ENCODE measurements at places on chromosomes 4 and X. TPM values are rescaled to one million over a fixed set of nuclear protein-coding genes. Genes with fewer than 3 reads are reported as not detected.

The ASMT gene
- 0.63 TPM for total RNA-seq

DNA sequence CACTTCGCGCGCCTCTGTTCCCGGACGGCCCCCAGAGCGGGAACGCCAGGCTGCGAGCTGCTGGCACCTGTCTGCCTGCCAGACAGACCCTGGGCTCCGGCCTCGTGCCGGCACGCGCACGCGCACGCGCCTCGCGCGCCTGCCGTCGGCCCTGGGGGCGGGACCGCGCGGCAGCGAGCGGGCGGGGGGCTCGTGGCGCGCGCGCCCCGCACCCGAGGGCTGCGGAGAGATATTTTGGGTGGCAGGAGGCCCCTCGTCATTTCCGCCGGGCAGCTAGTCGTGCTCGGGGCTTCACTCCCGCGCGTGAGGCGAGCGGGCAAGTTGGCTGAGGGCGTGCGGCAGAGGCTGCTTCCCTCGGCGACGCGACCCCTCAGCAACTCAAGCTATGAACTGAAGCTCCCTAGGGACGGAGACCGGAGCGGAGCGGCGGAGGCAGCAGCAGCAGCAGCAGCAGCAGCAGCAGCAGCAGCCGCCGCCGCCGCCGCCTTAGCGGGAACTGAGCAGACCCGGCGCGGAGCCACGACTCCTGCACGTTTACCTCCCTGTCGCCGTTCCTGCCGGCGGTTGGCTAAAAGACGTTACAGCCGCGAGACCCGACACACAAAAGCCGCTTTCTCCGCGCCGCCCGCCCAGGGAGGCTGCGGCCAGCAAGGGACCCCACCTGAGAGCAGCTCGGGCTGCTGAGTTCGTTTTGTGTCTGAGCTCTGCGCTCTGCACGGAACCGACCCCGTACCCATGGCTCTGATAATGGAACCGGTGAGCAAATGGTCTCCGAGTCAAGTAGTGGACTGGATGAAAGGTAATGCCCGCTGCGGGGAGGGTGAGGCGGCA lies at the start of gene CNKSR2:
CNKSR2 (plus strand) TSS at position 256 of the 831 bp plus-strand sequence; CDS start at position 736, 480 bp downstream.
- peak; percentile 74 for DNase-seq

- no peak for DNase-seq
Observed at GRCh38 chr4:26131711-26132110, 189.1 kb upstream of the RBPJ start.

DNA sequence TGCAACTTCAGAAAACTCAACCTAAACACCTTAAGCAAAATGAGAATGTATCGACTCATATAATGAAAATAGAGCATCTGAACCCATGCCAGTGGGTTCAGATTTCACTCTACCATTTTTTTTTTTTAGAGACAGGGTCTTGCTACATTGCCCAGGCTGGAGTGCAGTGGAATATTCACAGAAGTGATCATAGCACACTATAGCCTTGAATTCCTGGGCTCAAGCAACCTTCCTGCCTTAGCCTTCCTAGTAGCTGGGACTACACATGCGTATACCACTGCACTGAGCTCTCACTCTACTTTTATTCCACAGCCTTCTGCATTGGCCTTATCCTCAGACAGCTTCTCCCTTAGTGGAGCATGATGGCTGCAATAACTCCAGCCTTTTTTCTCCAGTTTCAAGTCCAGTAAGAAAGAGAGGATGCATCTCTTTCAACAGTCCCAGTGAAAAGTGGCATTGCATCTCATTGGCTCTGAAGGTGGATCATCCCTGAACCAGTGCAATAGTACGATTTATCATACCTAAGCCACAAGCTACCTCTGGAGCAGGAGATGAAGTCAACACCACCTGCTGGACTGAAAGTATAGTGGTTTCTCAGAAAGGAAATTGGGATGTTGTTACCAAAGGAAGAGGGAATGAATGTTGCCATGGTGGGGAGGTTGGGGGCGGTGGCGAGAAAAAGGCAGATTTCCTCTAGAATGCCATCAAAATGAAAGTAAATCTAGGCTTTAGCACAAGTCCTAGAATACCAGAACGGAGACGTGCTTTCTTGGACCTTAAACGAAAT lies 2.0 kb upstream of the SOD3 start:
- no peak for DNase-seq

- DNase-seq: no peak
Observed at GRCh38 chr4:10534820-10535219, 77.6 kb upstream of the ZNF518B start.

All from lung (tissue), 17 donors.